ENCODE measurements at places on chromosomes 2 and 18.

GRCh38 chr18:32368170-32368569, 102.5 kb downstream of the GAREM1 start:
- no peak for DNase-seq

DNA sequence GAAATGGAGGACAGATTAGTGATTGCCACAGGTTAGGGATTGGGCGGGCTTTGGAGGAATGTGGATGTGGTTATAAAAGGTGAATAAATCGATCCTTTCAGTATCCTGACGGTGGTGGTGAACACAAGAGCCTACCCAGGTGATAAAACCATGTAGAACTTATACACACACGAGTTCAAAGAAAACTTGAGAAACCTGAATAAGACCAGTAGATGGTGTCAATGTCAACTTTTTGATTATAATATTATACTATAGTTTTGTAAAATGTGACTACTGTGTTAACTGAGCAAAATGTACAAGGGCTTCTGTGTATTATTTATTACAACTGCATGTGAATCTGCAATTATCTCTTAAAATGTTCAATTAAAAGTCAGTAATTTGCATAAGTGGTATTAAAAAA, 136.3 kb downstream of the ERBB4 start:
- no peak for DNase-seq

DNA sequence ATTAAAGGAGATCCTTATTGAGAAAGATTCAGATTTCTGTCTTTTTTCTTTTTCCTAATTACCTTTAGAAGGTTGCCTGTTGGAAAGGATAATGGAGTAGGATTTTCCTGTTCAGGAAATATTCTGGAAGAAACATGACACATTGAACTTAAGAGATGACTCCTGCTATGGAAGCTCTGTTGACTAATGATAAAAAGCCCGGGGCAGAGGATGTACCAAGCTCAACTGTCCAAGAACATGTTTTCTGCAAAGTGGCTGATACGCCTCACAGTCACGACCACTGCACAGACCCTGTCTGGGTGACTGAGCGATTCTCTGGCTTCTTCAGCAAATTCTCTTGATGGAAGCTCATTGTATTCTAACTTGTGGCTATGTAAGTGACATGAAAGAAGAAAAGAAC, 86.2 kb upstream of the THOC1 start:
- DNase-seq = no peak

DNA sequence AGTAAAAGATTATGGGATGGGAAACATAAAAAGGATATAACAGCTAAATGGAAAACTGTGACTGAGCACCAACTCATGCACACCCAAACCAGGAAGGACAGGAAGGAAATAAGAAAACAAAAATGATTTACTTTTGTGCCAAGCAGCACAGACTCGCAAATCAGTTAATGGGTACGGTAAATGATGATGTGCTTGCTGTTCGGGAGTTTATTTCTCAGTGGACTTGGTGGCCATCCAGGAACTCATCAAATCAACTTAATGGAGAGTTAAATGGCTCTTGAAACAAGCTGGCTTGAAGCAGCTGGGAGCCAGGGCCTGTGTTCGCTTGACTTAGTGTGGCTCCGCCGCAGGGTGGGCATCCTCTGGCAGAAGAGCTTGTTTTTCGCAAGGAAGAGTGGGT, 36.2 kb downstream of the MTCL1 start:
- DNase-seq = no peak

GRCh38 chr2:105287692-105288091, 41.8 kb downstream of the TGFBRAP1 start:
- DNase-seq = peak; percentile 23

DNA sequence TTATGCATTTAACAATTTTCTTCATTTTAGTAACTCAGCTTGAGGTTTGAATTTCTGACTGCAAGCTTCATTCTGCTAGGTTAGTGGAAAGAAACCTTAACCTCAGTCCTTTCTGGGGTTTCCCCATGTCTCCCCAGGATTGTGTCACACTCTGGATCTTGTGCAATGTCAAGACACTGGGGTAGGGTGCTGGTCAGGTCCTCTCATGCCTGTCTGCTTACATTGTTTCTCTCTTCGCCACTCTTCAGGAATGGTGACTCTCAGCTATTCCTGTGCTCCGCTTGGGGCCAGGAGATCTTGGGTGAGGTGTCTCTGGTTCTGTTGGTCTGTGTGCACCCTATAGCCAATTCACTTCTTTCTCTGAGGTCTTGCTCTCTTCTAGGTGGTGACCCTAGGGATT, 23.9 kb downstream of the CTLA4 start:
- no peak for DNase-seq

DNA sequence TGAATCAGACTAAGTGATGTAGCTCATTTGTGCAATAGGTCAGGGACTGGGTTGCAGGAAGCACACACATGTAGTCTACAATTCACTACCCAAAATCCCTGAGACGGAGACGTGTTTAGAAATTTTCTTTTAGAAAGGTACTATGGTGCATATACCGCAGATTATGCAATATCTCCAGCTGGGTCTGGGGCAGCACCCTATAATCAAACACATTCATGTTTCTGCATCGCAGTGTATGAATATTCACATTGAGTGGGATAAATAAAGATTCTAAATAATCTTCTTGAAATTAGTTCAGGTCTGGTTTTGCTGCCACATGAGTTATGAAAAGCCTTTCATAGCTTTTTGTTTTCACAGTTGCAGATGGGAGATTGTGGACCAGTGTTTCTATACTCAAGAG, 395.7 kb upstream of the FANCL start:
- DNase-seq = no peak

- no peak for DNase-seq
Measured at GRCh38 chr2:120711694-120712093, 24.0 kb upstream of the GLI2 start.

GRCh38 chr2:199883474-199884212, 27.4 kb upstream of the C2orf69 start:
- DNase-seq = no peak

DNA sequence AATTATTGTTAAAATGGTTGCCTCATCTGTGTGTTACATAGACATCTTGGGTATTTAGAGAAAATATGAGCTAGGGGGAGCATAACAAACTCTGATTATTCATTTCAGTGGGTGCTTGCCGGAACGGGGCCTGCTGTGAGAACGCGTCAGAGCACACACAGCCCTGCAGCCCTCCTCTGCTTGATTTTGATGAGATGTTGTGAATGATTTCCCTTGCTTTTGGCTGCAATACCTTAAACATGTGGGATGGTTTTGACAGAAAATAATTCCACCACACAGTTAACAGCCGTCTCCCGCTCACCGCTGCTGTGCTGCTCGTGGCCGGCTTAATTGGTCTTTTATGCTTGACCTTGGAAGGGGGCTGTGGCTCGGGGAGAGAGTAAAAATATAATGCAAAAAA, 49.9 kb upstream of the TXNDC2 start:
- no peak for DNase-seq

GRCh38 chr2:241978670-241979069, 109.1 kb downstream of the RTP5 start:
- DNase-seq = no peak

- no peak for DNase-seq
Measured at GRCh38 chr2:12918138-12918834, 201.6 kb downstream of the TRIB2 start.

GRCh38 chr2:202140522-202141252, 67.6 kb downstream of the KIAA2012 start:
- DNase-seq = no peak

GRCh38 chr2:145861940-145862339, 1342.0 kb upstream of the ZEB2 start:
- no peak for DNase-seq

- no peak for DNase-seq
Measured at GRCh38 chr18:34746614-34747013, 36.5 kb downstream of the DTNA start.

- DNase-seq = no peak
Measured at GRCh38 chr18:44537526-44537925, 143.2 kb upstream of the SETBP1 start.

- no peak for DNase-seq
Measured at GRCh38 chr2:63729831-63730230, 111.9 kb upstream of the UGP2 start.

GRCh38 chr18:14927701-14928100, 179.7 kb downstream of the ANKRD30B start:
- DNase-seq = no peak

DNA sequence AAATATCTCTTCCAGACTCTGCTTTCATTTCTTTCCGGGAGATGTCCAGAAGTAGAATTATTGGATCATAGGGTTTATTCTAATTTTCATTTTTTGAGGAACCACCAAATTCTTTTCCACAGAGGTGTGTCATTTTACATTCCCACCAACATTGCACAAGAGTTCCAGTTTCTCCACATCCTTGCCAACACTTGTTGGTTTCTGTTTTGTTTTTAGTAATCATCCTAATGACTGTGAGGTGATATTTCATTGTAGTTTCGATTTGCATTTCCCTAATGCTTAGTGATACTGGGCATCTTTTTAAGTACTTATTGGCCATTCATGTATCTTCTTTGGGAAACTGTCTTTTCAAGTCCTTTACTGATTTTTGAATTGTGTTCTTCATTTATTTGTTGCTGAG, 513.1 kb downstream of the PARD3B start:
- DNase-seq = no peak

DNA sequence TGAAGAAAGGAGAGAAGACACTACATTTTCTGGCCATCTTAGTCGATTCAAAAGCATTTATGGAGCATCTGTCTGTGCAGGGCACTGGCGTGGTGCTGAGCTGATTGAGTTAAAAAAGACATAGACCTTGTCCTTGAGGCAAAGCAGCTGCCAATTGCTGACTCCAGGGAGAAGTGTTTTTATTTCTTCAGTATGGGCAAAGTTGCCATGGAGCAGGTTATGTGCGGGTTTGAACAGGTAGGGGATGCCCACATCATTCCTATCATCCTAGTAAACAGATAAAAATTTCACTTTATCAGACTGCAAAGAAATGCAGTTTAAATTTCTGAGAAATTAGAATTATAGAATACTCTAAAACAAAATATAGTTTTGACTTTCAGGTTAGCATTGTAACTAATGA, 125.8 kb downstream of the NUP35 start:
- DNase-seq = no peak

- no peak for DNase-seq
Measured at GRCh38 chr18:54843314-54843713, 15.0 kb downstream of the RAB27B start.

DNA sequence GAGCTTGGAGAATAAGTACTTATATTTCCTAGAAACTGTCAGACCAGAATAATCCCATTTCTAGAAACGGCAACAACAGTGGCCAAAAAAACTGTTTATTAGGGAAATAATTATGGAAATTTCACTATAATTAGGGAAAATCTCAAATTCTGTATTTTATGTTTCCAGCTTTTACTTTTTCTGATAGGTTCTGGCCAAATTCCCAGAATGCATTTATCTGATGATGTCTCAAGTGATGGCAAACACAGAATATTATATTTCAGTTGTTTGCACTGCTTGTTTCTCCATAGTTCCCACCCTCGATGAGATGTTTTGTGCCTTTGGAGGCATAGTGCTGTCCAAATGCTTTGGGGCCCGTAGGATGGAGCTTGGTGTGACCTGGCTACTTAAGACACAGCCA, 66.9 kb downstream of the AFF3 start:
- no peak for DNase-seq

DNA sequence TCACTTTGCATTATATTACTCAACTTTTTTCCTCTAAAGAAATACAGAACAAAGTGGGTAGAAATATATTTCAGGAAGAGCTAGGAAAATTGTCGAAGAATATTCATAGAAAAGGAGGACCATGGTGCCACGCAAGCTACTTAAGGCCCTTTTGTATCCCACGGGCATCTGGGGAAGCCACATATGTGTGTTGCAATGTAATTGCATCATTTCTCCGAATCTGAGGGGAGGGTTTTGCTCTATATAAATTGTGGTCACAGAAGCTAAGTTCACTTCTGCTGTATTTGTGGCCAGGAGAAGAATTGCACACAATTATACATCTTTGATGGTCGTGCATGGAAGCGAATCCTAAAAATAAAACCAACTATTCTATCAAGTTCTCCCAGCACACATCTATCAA, 360.3 kb downstream of the IRS1 start:
- no peak for DNase-seq

DNA sequence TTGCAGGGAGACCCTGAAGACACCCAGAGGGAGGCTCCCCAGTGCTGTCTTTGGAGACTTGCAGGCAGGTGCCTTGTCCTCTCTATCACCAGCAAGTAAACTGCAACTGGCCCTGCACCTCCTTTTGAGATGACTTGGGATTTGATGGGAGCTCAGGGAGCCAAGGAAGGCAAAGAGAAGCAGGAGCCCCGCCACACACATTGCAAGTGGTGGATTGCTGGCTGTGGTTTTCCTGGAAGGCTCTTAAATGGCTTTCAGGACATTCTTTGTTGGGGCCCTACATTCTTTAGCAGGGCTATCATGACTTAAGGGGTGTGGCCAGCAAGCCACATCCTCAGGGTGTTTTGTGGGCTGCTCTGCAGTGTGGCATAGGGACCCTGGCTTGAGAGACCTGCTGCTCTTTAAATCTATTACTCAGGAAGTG, 39.9 kb upstream of the CDC42EP3 start:
- DNase-seq = no peak

GRCh38 chr18:49052891-49053644, 102.3 kb upstream of the SMAD7 start:
- DNase-seq = peak; percentile 12

DNA sequence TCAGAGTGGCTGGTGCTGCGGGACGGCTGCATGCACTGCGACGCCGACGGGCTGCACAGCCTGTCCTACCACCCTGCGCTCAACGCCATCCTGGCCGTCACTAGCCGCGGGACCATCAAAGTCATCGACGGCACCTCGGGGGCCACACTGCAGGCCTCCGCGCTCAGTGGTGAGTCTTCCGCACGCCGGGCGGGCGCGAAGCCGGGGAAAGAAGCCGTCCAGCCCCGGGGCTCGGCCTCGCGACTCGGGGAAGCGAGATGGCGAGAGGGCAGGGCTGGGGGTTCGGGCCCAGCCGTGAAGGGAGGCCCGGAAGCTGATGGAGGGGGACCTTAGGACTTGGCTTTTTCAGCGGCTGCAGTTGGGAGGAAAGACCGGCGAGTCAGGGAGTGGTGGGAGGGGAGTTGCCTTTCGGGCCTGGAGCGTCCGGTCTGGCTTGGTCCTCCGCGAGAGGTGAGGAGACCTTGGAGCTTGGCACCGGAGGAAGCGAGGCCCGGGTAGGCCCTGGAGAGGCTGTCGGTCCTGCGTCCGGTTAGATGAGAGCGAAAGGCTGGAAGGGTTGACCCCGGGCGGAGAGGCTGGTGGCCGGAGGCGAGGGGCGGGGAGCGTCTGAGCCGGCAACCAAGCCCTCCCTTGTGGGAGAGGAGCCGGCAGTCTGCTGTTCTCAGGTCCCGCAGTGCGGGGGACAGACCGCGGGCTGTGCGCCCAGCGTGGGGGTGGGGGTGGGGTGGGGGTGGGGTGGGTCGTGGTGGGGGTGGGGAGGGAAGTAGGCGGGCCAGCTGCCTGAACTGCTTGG, 691 bp downstream of the BIRC6 start:
- DNase-seq = peak; percentile 11

GRCh38 chr2:219444566-219445091, 10.0 kb downstream of the SPEG start:
- DNase-seq = no peak
